Non-pigmented ciliary epithelial cell (primary cell): ENCODE measurements at places on chromosomes 2 and 18.

- DNase-seq, result no peak
These were observed 411.2 kb upstream of the ID2 start for GRCh38 chr2:8270699-8271098.

DNA sequence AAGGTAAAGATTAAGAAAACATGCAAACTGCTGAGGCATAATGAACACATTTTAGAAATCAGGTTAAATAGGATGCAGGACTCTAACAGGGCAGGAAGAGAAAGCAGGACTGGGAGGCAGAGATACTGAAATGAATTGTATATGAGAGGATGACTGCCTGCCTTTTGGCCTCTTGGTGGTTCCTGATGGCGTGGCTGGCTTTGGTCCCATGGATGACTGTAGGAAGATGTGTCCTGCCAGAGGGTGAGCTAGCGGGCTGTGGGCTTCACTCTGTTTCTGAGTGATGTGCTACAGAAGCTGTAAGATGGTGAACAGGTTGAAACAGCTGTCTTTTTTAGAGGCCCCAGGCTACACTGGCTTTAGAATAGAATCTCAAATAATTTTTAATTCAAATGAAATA lies 517.0 kb downstream of the SLC4A3 start:
- DNase-seq, result no peak

GRCh38 chr2:71895320-71896161 lies 252.1 kb downstream of the CYP26B1 start:
- no peak for DNase-seq

DNA sequence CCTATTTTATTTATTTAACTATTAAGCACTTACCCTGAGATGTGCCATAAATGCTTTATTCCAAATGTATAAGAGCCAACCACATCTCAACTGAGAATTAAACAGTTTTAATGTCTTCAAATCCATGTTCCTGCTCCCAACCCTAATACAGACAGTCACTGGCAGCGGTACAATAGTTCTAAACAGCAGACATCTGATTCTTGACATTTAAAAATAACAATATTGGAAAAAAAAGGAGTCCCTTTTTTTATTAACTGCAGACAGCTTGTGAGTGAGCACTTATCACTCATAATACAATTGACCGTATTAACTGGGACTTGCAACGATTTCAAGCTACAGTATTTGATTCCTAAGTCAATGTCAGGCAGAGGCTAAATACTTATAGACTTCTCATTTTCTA lies 424.6 kb downstream of the TGIF1 start:
- DNase-seq, result no peak

DNA sequence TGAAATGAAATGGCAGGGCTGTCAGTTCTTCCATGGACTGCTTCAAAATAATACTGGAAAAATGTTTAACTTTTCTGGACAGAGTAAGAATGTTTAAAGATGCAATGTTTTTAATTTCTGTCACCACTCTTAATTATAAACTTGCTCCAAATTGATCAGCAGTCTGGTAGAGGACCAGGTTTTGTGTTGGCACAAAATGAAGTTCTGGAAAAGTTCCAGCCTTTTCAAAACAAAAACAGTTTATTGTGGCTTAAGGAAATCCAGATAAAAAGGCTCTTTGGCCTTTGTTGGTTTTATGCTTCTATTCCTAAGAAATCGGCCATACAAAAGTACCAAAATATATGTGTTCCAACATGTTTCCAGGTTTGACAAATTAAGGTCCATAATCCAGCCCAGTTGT lies 48.8 kb downstream of the PTRHD1 start:
- no peak for DNase-seq

- DNase-seq, result no peak
These were observed 506.7 kb downstream of the NUP35 start for GRCh38 chr2:183630964-183631363.

GRCh38 chr2:5977477-5977876 lies 285.3 kb downstream of the SOX11 start:
- DNase-seq, result no peak

GRCh38 chr2:38109732-38110181 lies 33.8 kb upstream of the CYP1B1 start:
- no peak for DNase-seq

- DNase-seq, result no peak
These were observed 42.4 kb upstream of the ACKR3 start for GRCh38 chr2:236527159-236527630.

DNA sequence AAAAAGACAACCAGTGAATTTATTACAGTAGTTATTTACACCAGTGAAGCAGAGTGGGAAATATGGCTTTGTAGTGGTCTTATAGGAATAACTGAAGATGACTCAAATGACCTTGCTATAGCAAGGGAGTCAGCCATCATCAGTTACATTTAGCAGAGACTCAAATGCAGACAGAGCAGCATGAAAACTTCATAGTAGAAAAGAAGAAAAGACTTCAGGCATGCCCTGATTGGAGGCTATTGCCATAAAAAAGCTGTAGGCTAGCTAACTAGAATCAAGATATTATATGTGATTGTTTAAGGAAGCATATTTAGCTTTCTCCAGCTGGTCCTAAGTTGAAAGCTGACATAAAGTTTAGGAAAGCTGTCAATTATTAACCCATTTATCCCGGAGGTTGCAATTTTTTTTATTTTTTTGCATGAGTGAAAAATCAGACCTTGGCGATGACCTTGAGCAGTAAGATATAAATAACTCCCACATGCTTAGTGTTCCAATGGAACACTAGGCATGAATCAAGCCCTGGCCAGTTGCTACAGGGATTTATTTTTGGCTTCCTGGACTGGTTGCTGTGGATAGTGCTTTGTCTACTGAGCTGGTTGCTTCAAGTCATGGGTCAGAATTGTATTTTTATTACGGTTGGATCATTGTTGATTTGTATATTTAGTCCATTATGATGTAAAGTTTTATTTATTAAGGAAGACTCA lies 675.6 kb upstream of the VRK2 start:
- no peak for DNase-seq

DNA sequence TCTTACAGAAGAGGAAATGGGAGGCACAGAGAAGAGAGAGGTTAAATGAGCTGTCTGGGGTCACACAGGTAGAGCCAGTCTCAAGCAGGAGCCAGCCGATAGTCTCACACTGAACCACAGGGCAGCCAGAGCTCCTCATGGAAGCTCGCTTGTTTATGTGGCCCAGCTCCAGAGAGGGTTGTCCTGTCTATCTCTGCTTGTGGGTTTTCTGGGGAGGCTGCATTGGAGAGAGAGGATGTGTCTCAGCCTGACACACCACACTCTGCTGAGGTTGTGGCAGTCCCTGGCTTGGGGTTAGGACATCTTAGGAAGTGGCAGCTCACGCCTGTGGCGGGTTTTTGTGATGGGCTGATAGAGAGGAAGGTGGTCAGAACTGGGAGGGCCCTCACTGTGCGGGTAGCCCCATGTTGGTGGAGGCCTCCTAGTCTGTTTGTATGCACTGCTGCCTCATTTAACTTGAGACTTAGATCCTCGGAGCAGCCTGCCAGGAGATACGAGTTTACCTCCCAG lies 52.3 kb downstream of the TCF7L1 start:
- no peak for DNase-seq

DNA sequence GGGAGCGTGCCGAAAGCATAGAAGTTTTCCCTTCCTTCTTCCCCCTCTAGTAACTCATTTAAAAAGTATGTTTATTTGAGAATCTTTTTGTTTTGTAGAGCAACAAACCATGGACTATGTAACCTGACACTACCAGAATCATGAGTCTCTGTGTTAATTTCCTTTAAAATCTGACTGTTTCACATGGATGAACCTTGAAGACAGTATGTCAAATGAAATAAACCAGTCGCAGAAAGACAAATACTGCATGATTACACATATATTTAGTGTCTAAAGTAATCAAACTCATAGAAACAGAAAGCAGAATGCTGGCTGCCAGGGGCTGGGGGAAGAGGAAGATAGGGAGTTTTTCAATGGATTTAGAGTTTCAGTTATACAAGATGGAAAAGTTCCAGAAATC lies 32.3 kb downstream of the PTPN2 start:
- DNase-seq, result no peak

DNA sequence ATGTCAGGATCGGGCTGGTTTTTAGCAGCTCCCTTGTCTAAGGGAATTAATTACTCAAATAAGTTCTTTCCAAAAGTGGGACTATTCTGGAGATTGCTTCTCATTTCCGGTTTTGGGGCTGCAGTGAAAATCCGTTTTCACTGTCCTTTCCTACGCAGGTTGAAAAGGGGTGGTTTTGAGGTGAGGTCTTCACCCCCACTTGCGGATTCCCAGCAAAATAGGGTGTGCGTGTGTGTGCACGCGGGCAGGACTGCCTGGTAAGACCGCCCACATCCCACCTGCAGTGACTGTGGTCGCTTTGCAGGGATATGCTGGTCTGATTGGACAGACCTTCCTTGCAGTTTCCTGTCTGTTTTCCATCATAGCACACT lies 472 bp upstream of the PLEKHM3 start:
- no peak for DNase-seq

GRCh38 chr2:38626326-38627035 lies 23.8 kb upstream of the HNRNPLL start:
- no peak for DNase-seq

DNA sequence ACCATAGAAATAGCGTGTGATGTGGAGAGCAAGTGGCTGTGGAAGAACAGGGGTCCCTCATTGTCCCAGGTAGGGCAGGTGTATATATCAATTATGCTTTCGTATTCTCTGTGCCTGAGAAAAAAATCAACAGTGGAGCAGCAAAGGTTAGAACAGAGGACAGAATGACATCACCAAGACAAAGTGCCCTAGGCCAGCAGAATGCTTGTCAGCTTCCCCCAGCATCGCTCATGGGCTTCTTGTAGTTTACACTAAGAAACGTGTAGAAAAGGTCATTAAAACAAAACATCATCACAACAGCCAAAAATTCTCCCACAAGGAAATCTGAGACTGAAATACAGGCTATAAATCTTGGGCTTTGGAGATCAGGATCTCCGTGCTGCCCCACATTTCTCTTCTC lies 288.0 kb downstream of the TDRD15 start:
- no peak for DNase-seq

DNA sequence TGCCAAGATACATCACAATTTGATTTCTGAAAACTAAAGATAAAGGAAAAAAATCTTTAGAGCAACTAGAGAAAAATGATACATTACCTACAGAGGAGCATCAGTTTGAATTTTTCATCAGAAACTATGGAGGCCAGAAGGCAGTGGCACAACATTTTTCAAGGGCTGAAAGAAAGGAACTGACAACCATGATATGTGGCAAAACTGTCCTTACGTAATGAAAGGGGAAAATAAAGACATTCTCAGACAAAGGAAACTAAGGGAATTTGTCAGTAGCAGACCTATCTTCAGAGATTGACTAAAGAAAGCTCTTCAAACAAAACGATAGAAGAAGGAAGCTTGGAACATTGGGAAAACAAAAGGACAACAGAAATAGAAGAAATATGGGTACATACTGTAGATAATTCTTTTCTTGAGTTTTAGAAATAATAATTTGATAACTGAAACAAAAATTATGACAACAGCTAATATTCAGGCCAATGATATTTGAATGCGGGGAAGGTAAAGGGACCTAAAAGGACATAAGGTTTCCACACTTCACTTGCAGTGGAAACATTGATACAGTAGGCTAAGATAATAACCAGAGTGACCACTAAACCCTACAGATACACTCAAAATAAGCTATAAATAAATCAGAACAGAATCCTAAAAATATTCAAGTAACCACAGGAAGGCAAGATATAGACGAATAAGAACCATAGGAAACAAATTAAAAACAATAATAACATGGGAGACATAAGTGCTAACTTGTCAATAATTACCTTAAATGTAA lies 70.0 kb upstream of the NPAS2 start:
- no peak for DNase-seq

DNA sequence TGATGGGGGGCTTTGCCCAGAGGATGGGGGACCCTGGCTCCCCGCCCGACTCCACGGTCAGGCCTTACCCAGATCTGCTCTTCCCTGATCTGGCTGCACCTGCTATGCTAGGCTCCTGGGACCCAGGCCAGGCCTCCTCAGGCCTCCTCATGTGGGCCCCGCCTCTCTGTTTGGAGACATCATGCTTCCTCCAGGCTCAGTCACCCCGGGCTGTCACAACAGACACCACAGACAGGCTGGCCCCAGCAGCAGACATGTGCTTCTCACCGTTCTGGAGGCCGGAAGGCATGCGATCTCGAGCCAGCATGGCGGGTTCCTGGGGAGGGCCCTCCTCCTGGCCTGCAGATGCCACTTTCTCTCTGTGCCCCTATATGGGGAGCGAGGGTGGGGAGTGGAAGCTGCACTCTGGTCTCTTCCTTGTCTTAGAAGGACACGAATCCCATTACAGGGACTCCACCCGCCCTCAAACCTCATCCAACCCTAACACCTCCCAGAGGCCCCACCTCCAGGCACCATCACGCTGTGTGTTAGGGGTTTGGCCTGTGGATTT lies 10.8 kb upstream of the NEU4 start:
- no peak for DNase-seq

DNA sequence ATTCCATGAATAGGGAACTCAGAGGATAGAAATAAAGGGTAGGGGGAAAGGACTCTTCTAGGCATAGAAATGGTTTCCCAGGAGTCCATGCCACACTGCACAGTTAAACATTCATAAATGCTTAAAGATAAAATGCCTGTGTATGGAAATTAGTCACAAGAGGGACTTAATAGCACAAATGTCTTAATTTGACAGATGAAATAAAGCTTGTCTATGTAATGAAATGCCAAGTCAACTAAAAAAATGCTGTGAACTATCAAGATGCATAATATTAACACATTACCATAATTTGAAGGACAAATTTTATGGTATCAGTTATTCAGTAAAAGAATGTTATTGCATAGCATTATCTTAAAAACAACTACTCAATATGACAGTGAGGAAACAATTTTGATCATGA lies 553.2 kb upstream of the NETO1 start:
- DNase-seq, result no peak

DNA sequence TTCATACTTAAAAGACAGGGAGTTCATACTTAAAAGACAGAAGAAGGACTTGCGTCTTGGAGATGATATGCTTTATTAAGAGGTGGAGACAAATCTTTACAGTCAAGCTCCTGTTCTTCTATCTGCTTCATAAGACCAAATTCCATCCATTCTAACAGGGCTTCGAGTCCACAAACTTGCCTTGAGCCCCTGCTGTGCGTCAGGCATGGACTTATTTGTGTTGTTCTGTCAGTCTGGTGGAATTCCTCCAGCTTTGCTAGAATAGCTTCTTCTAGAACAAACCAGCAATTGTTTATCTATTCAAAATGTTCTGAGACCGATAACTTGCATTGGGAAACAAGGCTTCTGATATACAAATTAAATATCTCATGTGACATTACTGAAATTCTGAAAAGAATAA lies 73.9 kb upstream of the SOX11 start:
- no peak for DNase-seq
